ENCODE measurements at places on chromosomes 7 and 10.

DNA sequence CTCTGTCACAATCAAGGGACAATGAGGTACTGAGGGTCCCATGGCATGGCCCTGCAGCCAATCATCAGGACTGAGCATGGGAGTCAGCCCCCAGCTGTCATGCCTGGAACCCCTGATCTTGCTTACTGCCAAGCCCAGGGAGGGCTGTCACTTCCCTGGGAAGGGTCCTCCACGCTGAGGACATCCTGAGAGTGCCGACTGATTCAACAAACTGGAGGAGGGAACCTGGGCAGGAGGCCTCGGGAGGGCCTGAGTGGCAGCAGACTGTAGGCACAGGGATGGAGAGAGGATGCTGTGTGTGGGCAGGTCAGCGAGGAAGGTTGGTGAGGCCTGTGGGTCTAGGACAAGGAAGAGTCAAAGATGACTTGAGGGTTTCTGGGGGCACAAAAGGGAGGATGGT is 154.3 kb downstream of the ZNF248 start:
- no peak for DNase-seq

GRCh38 chr7:83879063-83879462 is 230.1 kb upstream of the SEMA3E start:
- DNase-seq = no peak

GRCh38 chr10:76206797-76207352 is 775.5 kb downstream of the LRMDA start:
- DNase-seq = no peak

DNA sequence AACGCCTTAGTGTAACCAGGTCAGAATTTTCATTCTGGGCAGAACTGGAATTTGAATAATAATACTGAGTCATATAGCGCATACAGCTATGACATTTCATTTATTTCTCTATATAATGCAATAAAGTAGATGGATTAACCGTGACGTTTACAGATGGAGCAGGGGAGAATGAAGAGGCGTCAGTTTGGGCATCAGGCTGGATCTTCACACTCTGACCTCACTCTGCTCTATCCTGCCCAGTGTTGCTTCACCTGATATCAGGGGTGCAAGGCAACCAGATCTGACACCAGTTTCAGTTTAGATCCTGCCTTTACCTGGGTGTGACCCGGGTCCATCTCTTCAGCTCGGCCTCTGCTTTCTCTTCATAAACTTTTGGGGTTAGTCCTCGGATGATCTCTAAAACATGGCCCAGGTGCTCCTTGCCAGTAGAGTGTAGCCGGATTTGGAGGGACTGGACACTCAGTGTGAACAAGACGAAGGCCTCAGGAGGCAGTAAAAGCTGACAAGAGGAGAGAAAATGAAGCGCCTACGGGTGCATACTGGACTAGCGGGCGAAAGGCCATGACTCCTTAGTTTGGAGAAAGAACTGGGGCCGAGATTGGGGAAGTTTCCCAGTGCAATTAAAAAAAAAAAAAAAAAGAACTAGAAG is 1.4 kb upstream of the ZYX start:
- DNase-seq = no peak

DNA sequence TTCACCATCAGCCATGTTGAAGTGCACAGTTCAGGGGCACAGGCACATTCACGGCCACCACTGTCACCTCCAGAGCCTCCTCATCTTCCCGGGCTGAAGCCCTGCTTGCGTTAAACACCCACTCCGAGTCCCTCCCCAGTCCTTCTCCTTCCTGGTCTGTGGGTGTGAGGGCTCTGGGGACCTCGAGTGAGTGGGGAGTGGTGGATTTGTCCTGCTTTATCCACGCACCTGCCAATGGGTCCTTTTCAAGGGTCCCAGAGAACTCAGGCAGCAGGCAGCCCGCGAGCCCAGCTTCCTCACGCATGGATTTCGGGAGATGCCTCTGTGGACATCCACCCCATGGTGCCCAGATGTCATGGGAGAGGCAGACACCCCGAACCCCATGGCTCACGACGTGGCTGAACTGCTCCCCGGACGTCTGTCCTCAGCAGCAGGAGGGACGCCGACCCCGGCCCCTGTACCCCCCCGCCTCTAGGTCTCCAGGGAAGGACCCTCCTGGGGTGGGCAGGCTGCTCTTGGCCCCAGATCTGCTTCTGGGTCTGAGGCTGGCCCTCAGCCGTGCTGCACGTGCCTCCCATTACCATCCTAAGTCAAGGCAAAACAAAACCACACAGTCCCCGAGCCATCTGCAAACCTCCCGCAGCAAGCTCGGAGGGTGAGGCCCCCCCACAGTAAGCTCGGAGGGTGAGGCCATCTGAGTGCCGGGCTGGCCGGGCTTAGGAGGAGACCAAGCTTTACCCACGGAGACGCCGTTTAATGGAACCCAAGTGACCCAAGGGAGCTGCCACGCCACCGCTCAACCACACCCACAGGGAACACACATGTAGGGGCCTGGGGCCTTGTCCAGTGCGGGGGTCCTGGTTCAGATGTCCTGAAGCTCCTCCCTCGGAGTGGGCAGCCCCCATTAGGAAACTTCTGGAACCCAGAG is 9.0 kb downstream of the CYP2W1 start:
- DNase-seq = no peak

DNA sequence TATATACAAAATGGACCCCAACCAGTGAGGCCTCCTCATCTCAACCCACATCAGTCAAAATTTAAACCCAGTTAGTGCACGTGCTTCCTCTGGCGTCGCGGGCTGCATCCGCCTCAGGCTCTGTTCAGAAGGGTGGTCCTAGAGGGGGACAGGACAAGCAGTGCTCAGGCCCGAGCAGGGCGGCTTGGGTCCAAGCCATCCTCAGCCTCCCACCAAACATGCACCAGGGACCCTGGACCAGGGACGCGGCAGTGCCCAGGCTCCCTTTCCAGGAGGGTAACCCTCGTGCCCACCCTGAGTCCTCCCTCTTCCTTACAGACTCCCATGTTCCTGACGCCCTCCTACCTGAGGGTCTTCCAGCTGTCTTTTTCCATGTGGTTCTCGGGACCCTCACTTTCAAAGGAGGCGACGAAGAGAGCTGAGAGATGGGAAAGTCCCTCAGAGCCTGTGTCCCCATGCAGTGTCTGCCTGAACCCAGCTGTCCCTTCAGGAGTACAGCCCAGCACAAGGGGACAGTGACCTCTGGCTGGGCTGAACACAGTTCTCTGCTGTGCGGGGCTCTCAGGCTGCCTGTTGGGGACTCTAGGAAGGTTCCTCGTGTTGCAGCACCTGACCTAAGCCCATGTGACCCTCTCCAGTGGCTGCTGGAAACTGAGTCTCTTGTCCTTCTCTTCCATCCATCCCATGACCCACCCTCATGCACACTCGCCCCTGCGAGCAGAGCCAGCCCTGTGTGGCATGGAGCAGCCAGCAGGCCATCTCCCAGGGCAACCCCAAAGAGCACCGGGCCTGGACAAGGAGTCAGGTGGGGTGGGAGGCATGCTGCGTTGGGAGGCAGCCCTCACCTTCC is 58.1 kb downstream of the CSGALNACT2 start:
- DNase-seq = no peak

DNA sequence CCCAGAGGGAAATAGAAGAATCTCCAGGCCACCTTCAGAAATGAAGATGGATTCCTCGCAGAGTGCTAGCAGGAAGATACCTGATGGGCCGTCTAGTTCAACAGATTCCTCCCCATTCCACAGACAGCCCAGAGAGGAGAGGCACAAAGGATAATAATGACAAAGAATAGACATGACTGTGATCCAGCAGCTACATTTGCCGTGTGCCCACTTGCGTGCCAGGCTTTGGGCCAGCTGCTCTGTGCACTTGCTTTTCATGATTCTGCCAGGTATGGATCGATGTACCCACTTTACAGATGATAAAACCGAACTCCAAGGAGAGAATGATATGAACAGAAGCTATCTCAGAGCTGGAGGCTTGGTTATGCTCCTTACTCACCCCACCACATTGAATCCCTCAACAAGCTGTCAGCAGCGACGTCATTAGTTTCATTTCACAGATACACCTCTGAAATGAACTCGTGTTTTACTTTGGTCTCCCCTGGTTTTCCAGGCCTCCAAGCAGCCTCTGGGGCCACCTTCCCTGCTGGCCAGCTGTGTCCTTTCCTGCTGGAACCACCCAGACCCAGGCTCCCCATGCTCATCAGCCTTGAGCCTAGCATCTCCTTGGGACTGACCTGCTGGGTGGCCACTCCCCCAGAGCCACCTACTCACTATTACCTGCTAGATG is 11.9 kb upstream of the WDFY4 start:
- DNase-seq = no peak

DNA sequence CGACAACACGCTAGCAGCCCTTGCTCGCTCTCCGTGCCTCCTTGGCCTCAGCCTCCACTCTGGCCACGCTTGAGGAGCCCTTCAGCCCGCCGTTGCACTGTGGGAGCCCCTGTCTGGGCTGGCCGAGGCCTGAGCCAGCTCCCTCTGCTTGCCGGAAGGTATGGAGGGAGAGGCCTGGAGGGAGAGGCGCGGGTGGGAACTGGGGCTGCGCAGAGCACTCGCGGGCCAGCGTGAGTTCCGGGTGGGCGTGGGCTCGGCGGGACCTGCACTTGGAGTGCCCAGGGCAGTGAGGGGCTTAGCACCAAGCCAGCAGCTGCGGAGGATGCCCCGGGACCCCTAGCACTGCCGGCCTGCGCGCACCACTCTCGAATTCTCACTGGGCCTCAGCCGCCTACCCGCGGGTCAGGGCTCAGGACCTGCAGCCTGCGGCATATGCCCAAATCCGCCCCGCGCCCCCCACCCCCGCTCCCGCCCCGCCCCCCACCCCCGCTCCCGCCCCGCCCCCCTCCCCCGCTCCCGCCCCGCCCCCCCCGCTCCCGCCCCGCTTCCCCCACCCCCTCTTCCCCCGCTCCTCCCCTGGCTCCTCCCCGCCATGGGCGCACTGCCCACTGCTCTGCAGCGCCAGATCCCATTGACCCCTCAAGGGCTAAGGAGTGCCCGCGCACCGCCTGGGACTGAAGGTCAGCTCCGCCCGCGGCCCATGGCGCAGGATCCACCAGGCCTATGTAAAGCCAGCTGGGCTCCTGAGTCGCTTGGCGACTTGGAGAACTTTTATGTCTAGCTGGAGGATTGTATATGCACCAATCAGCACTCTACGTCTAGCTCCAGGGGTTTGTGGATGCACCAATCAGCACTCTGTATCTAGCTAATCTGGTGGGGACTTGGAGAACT is 15.9 kb upstream of the ACBD5 start:
- peak; percentile 8 for DNase-seq

DNA sequence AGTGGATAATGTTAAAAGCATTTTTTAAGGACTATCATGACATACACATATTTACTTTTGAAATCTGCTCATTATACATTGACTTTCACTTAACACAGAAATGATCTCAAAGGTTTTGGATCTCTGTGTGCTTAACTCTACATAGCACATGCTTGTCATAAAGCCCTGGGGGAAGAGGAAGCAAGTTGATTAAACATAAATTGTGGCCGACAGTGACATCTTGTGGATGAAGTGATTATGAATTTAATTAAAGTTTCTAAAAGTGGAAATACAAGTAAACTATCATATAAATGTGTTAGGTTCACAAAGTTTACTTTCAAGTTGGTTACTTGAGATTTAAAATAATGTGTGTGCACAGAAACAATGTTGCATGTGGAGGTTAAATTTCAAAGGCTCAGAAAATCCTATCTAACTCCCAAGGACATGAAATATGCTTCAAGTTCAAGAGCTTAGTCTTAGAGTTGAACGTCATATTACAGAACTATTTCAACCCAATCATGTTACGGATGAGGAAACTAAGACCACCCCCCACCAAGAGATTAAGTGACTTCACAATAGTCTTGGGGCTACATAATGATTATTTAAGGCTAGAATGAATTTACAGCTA is 1247.8 kb downstream of the GATA3 start:
- DNase-seq = peak; percentile 23

GRCh38 chr7:1703441-1703840 is 33.4 kb downstream of the ELFN1 start:
- DNase-seq = no peak

GRCh38 chr7:156002362-156003066 is 190.3 kb upstream of the SHH start:
- DNase-seq = no peak

GRCh38 chr7:158411232-158411950 is 176.2 kb downstream of the PTPRN2 start:
- no peak for DNase-seq

- no peak for DNase-seq
These were observed 215.6 kb downstream of the DNAJB6 start for GRCh38 chr7:157552295-157552993.

DNA sequence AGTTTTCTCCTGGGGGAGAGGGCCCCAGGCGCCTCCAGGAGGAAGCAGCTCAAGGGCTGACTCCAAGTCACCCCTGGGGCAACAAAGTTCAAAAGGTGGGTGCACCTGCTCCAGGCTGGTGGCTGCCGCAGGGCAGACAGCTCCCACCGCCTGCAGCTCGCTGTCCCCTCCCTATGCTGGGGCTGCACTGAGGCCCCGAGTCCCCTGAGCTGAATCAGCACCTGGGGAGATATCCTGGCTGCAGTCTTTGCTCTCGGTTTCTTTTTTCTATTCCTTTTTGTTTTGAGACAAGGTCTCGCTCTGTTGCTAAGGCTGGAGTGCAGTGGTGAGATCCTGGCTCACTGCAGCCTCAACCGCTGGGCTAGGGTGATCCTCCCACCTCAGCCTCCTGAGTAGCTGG is 183.4 kb downstream of the DNAJB6 start:
- DNase-seq = no peak
